ENCODE measurements at places on chromosomes 5 and 9.

GRCh38 chr5:64201996-64202395 is 36.4 kb downstream of the RNF180 start:
- DNase-seq: no peak

- no peak for DNase-seq
These were observed 154.7 kb downstream of the ATP10B start for GRCh38 chr5:160697281-160697680.

- DNase-seq: no peak
These were observed 15.0 kb downstream of the FBXO38 start for GRCh38 chr5:148398698-148399121.

GRCh38 chr5:41776435-41776834 is 93.8 kb downstream of the OXCT1 start:
- DNase-seq: no peak

DNA sequence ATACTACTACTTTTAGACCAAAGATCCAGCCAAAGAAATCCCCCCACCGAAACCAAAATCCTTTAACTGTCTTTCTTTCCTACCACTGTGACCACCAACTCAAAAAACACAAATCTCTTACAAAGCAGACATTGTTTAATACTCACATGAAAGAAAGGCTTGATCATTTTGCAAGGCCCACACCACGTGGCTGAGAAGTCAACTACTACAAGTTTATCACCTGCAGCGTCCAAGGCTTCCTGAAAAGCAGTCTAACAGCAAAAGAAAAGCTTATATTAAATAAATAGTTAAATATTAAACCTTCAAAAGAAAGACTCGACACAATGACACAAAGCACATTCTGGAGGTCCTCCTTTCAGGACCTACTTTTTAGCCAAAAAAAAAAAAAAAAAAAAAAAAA is 5.1 kb downstream of the TXN start:
- no peak for DNase-seq
